Neural crest cell (in vitro differentiated cells): ENCODE measurements at places on chromosomes 12 and 14. TPM values are rescaled to one million over a fixed set of nuclear protein-coding genes. Genes with fewer than 3 reads are reported as not detected.

The MMP19 gene
- not detected in 2 replicates for total RNA-seq

The RNU4-1 gene
- 4,497 and 4,941 TPM in 2 replicates for total RNA-seq

The AHNAK2 gene
- 1.4 TPM in 2 replicates for total RNA-seq

The NUP107 gene
- total RNA-seq, result 128 and 136 TPM in 2 replicates

The CLEC2B gene
- total RNA-seq, result 0.19 TPM in 1 of 2 replicates, not detected in the other

The STXBP6 gene
- total RNA-seq, result 6.8 and 7.2 TPM in 2 replicates

DNA sequence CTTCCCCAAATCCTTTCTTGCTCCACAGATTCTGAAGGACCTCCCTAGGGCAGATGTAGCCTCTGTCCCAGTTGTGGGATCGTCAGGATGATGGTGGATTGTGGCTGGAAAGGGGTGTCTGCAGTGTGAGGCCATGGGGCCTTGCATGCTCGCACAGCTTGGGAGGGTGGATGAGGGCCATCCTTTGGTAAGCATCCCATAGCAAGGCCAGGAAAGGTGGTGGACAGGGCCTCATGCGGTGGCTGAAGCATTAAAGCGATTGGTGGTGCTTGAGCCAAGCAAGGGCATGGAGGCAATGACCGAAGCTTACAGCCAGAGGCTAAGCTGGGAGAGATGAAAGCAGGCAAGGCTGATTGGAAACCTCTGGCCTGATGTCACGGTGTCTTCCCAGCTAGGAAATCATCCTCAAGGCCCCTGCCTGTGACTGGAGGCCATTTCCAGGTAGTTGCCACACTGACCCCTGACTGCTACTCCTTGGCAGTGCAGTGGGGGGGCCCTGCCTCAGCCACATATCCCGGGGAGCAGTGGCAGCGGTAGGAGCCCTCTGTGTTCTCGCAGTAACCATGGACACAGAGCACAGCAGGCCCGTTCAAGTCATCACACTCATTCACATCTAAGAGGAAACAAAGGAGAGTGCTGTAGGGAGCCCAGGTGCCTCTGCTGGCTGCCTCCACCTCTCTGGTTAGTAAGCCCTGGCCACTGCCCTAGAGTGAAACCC, 7.0 kb downstream of the ISCA2 start:
- H3K36me3 ChIP-seq, result no peaks in the 10 kb centered on the region
- H3K4me1 ChIP-seq, result peaks cover 19% of the 10 kb centered on the region
- no peaks in the 10 kb centered on the region for H3K27me3 ChIP-seq
- H3K27ac ChIP-seq, result peak overlapping the region; percentile 93
- peak overlapping the region; percentile 41 for H3K4me3 ChIP-seq
- no peak for DNase-seq

DNA sequence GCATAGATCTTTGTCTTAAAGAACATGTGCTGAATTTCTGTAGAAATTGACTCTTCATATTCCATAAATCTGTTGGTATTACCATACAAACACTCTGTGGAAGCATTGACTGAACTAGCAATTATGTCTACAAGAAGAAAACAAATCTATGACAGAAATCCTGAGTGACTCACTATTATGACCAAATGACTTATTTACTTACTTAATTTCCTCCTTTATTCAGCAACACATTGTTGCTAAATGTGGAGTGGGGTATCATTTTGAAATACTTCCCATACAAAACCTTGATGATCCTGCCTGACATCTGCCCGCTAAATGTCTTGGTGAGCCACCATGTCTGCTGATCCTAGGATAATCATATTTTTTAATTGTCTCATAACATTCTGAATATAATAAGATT, 99.1 kb upstream of the SLCO1C1 start:
- no peaks in the 10 kb centered on the region for H3K36me3 ChIP-seq
- no peak overlapping the region for H3K4me3 ChIP-seq
- H3K27ac ChIP-seq, result no peak overlapping the region
- no peak for DNase-seq

DNA sequence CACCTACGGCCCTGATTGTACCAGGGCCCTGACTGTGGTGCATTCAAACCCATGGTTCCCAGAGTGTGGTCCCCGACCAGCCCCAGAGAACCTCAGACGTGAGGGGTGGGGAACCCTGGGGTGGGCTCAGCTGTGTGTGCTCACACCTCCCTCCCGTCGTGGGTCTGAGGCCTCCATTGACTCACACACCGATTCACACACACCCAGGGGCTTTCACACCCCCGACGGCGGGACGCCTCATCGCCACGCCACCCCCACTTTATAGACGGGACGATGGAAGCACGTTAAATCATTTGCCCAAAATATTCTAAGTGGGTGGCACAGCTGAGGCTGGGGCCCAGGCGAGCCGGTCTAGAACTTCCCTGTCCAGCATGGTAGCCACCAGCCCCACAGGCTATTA, 3.4 kb upstream of the FBRSL1 start:
- no peak overlapping the region for H3K27ac ChIP-seq
- H3K4me3 ChIP-seq, result peak overlapping the region; percentile 77
- H3K36me3 ChIP-seq, result no peaks in the 10 kb centered on the region
- H3K27me3 ChIP-seq, result peaks cover 34% of the 10 kb centered on the region

- no peak overlapping the region for H3K4me3 ChIP-seq
- H3K4me1 ChIP-seq, result peaks cover 5% of the 10 kb centered on the region
- no peak for DNase-seq
- no peak overlapping the region for H3K27ac ChIP-seq
Observed at GRCh38 chr12:126362964-126363363, 1297.7 kb downstream of the AACS start.

DNA sequence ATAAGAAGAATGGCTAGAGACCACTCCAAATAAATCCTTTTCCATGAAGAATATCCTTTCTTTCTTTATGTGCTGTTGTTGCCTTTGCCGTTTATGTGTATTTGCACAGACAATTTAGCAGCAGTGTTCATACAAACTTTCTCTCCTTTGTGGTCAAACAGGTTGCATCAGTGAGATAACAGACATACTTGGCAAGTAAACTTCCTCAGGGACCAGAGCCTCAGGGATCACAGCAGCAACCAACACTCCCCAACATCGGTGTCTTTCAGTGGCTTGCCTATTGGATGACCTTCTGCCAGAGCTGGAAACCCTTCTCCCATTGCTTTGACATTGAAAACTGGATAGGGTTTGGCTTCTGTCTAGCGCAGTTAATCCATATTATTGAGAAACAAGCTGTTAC, 252.2 kb downstream of the BTG1 start:
- peak overlapping the region; percentile 13 for H3K27ac ChIP-seq
- H3K4me3 ChIP-seq, result no peak overlapping the region
- no peaks in the 10 kb centered on the region for H3K27me3 ChIP-seq
- H3K4me1 ChIP-seq, result peaks cover 6% of the 10 kb centered on the region

- DNase-seq, result no peak
- no peak overlapping the region for H3K4me3 ChIP-seq
- no peaks in the 10 kb centered on the region for H3K27me3 ChIP-seq
- H3K27ac ChIP-seq, result peak overlapping the region; percentile 57
- H3K36me3 ChIP-seq, result no peaks in the 10 kb centered on the region
- H3K4me1 ChIP-seq, result peaks cover 28% of the 10 kb centered on the region
Observed at GRCh38 chr14:72790887-72791566, 102.9 kb downstream of the DPF3 start.
